ENCODE measurements at places on chromosomes 11 and 22.
A peak's percentile ranks its signal among the peaks of the same experiment; 100 is the strongest.

DNA sequence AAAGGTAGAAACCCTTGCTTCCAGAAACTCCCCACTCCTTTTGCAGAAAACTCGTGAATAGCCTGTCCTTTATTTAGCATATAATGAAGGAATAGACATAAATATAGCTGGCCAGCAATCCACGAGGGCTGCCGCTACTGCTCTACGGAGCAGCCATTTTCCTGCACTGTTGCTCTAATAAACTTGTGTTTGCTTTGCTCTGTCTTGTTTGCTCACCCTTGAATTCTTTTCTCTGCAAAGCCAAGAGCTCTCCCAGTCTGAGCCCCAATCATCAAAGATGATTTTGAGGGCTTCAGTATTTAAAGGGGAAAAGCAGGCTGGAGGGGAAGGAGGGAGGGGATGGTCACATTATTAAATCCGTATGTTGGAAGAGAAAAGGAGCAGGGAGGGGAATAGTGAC lies 16.6 kb upstream of the CHKA start:
- no peak for DNase-seq

DNA sequence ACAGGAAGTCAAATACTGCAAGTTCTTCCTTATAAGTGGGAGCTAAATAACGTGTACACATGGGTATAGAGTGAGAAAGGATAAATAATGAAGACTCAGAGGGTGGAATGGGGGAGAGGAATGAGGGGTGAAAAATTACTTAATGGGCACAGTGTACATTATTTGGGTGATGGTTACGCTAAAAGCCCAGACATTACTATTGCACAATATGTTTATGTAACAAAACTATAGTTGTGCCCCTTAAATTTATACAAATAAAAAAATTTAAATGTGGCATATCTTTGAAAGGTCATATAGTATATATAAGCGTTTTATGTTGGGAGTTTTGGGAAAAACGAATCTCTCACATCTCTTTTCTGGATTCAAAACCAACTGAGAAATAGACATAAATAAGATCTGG lies 96.1 kb downstream of the KIF18A start:
- DNase-seq = no peak

GRCh38 chr11:35914816-35915215 lies 29.0 kb upstream of the LDLRAD3 start:
- no peak for DNase-seq

GRCh38 chr11:72391638-72392423 lies 42.5 kb downstream of the CLPB start:
- no peak for DNase-seq

DNA sequence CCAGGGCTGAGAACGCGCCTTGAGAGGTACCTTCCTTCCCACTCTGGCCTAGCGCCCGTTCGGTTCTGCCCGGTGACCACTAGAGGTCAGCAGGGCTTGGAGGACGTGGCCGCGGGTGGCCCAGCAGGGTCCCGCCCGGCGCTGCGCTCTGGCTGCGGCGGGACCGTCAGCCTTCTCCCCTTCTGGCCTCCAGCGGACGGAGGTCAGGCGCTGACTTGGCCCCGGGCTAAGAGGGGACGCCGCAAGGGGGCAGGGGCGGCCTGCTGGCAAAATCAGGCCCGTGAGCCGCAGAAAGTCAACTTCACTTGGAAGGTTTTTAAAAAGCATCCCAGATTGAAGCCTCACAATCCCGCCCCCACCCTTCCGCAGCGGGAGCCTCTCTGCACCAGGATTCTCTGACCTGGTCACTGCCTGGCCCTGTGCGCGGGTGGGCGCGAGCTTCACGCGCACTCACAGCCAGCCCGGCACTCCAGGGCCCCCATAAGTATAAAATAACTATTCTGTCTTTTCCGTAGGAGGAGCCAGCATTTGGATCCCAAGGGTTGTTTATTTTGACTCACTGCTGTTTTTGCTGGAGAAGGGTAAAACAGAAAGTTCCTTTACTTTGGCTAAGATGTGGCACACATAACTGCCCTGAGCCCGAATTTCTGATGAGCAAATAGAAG lies 23.2 kb upstream of the ZBTB16 start:
- peak; percentile 31 for DNase-seq

DNA sequence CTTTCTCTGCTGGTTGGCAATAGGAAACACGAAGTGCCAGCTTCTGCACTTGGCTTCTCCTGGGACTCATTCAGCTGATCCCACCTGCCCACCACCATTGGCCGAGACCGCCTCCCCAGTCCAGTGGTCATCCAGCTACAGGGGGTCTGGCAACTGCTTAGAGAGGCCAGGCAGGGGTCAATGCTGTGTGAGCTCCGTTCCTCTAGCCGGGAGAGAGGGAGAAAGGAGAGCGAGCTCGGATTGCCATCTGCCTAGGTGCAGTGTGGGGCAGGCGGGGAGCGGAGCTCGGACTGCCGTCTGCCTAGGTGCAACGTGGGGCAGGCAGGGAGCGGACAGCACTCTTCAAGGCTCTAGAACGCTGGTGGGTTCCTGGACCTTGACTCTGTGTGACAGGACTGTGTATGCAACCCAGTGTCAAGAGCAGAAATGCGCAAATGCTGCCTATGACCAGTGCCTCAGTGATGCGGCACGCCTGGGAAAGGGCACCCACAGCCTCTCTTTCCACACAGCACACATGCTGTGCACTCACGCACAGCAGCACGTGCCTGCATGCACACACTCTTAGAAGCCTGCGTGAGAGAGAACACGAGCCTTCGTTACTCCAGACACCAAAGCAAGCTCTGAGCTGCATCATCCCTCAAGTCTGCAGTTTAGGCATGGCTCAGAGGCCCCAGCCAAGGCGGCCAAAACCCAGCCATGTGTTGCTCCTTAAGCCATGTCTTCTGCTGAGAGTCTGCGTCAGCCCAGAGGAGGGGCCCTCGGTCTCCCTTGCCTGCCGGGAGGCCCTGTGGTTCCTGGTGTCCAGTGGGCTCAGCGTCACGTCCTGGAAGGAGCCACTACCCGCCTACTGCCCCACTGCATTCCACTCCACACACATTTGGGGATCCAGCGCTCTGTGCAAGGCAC lies 26.8 kb upstream of the JAM3 start:
- no peak for DNase-seq

- DNase-seq = no peak
Measured at GRCh38 chr22:23395530-23396361, 184.3 kb downstream of the IGLL1 start.

DNA sequence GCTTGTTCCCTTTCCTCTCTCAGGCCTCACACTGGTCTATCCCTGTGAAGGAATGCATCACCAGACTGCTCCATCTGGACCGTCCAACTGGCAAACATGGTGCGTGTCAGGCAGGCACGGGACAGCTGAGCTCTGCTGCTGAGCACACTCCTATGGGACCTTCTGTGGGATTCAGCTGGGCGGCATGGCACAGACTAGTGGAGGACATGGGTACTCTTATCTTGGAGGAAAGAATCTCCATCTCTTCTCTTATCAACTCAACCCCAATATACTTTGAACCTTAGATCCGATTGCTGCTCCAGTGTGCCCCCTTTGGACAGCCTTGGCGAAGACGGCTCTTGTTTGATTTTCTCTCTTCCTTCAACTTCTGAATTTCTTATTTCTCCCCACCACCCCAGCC lies 593.6 kb downstream of the ETS1 start:
- DNase-seq = no peak

- no peak for DNase-seq
Measured at GRCh38 chr11:124194293-124195188, 11.4 kb downstream of the OR10D3 start.

GRCh38 chr11:115222863-115223530 lies 281.2 kb downstream of the CADM1 start:
- no peak for DNase-seq

- DNase-seq = no peak
Measured at GRCh38 chr11:79011357-79011756, 429.5 kb downstream of the TENM4 start.

GRCh38 chr11:127268932-127269331 lies 268.4 kb upstream of the KIRREL3 start:
- no peak for DNase-seq

DNA sequence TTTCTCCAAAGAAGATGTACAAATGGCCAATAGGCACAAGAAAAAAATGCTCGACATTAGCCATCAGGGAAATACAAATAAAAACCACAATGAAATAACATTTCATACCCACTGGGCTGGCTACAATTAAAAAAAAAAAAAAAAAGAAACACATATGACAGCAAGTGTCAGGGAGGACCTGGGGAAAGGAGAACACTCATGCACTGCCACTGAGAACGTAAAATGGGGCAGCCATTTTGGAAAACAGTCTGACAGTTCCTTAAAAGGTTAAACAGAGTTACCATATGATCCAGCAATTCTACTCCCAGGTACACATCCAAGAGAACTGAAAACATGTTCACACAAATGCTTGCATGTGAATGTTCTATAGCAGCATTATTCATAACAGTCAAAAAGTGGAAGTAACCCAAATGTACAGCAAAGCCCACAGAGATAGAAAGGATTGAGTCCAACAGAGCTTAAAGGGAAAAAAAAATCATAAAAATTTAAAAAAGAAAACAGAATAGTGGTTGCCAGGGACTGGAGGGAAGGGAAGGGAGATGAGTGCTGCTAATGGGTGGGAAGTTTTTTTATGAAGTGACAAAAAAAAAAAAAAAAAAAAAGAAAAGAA lies 48.4 kb upstream of the CYP2D6 start:
- no peak for DNase-seq

DNA sequence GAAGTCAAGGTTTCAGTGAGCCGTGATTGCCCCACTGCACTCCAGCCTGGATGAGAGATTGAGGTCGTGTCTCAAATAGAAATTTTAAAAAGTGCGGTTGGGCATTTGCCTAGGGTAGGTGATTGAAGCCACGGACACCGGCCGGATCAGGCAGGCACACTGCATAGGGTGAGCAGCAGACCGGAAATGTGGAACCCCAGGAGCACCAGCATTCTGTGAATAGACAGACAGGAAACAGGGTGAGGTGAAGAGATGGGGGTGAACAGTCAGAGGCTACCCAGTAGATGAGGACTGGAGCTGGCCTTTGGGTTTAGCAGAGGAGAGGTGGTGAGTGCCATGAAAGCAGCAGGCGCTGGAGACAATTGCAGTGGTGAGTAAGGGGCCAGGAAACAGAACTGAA lies 43.5 kb downstream of the PPFIA1 start:
- no peak for DNase-seq

DNA sequence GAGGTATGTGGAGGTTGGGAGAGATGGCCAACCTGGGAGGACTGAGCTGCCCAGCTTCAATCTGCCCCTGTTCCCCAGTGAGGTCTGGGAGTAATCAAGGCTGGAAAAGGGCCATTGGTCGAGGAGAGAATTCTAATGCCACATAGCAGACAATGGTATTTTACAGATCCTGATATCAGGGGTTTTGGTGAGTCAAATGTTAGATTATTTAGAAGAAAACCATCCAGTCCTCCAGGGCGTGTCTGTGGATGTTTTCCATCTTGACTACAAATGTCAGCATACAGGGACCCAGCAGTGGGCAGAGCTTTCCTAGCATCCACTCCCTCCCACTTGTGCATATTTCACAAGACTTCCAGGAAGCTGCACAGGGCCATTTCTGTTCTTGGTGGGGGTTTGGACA lies 107.9 kb downstream of the SCN3B start:
- no peak for DNase-seq

GRCh38 chr11:63652671-63653070 lies 18.5 kb downstream of the ATL3 start:
- no peak for DNase-seq

DNA sequence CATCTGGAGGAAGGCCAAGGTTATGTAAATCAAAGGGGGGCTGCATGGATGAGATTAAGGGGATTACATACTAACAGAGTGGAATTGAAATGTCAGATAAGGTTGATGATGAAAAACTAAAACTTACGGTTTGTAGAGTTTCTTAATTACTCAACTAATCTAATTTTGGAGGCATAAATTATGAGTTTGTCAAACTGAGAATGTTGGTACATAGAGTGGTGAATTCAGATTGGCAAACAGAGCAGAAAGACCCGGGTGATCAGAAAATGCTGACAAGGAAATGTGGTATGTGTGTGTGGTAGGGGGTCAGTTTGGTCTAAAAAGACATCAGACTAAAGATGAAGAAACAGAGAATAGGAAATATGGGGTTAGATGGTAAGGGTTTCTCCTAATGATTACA lies 11.0 kb downstream of the MS4A6E start:
- no peak for DNase-seq

DNA sequence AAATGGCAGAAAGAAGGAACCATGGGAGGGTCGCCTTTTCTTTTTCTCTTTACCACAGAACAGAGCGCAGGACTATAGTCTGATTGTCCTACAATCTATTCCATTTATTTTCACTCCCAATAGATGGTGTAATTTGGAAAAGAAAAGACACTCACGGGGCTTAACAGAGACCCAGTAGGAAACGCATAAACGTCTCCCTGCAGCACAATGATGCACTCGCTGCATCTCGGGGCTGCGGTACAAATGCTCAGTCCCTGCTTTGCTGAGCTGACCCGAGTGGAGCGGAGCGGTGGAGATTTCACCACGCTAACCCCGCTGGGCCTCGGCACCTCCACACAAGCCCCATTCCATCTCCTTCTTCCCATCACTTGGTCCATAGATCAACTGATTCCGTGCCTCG lies 1.5 kb downstream of the FEZ1 start:
- DNase-seq = no peak
